ENCODE measurements at places on chromosomes 1 and 21.

- DNase-seq = peak; percentile 35
- H3K4me3 ChIP-seq = no peak overlapping the region
- H3K27me3 ChIP-seq = no peaks in the 10 kb centered on the region
- no peaks in the 10 kb centered on the region for H3K36me3 ChIP-seq
- H3K27ac ChIP-seq = no peak overlapping the region
- peaks cover 42% of the 10 kb centered on the region for H3K4me1 ChIP-seq
These were observed 25.4 kb upstream of the RGS16 start for GRCh38 chr1:182629499-182630096.

GRCh38 chr21:44498280-44499210 lies 41.5 kb downstream of the KRTAP10-1 start:
- no peak overlapping the region for H3K4me3 ChIP-seq
- H3K27ac ChIP-seq = no peak overlapping the region
- H3K27me3 ChIP-seq = no peaks in the 10 kb centered on the region
- no peak for DNase-seq

DNA sequence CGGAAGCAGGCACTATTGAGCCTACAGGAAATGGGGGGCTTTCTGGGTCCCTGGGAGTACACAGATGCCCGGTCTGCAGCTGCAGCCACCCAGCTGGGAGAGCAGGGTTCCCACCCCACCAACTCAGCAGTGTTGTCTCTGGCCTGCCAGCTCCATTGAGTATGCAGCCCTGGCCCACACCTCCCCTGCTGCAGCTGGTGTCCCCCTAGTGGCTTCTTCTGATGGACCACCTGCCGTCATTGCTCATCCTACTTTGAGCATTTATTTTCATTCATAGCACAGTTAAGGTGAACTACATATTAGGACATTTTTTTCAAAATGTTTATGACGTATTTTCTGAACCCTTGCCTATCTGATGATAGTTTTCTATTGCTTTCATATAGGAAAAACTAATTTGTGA lies 189.8 kb upstream of the LYPLAL1 start:
- no peaks in the 10 kb centered on the region for H3K4me1 ChIP-seq
- H3K27ac ChIP-seq = no peak overlapping the region
- no peak overlapping the region for H3K4me3 ChIP-seq
- no peaks in the 10 kb centered on the region for H3K27me3 ChIP-seq
- H3K36me3 ChIP-seq = no peaks in the 10 kb centered on the region

DNA sequence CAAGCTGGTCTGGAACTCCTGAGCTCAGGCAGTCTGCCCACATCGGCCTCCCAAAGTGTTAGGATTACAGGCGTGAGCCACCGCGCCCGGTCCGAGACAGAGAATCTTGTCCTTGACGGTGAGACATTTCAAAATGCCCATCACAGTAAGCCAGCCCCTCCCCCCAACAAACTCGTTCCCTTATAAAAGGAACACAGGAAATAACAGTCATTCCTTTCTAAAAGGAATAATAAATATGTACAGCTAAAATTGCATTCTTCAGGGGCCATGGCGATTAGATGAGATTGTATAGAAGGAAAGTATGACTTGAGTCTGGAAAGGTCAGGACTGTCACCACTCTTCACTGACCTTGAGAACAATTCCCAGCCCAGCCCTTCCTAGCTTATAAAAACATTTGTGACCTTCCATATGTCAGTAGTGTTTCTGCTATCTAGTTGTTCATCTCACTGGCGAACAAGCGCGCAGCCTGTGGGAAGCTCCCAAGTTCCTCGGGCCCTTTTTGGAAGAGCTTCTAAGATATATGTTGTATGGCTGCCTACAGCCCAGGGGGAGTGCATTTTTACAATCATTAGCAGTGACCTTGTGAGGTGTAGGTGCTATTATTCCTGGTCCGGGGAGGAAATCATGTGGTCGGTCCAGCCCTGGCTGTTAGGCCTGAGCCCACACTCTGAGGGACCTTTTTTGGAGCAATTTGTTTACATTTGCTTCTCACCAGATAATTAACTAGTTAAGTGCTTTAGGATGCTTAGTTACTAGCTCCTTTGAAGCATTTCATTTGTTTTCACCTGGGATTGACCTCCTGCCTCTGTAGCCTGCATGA lies 8.7 kb downstream of the SZRD1 start:
- DNase-seq = no peak
- H3K27ac ChIP-seq = no peak overlapping the region
- peaks cover 29% of the 10 kb centered on the region for H3K36me3 ChIP-seq
- H3K4me3 ChIP-seq = no peak overlapping the region
- no peaks in the 10 kb centered on the region for H3K27me3 ChIP-seq

DNA sequence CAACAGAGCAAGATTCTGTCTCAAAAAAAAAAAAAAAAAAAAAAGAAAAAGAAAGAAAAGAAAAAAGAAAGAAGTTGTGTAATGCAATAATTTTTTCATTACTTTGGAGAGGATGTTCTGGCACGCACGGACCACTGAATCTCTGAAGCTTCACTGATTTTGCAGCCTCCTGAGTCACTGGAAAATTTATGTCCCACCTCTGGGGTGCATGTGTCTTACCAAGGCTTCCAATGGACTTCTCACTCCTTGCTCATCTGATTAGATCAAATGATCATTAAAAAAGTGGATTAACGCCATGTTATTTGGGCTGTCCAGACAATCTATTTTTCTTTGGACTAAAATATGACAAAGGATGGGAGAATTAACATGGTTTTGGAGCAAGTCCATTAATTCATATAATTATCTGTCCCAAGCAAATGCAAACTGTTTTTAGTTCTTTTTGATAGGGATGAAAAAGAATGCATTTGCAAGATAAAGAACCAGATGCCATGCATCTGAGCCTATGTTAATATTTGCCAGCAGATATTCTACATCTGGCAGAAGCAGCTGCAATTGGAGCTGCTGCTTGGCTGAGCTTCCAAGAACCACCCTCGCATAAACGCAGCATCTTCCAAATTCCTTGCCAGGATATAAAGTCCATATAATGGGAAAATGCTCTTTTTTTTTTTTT lies 10.1 kb upstream of the MAP1LC3C start:
- no peak overlapping the region for H3K4me3 ChIP-seq
- no peaks in the 10 kb centered on the region for H3K27me3 ChIP-seq
- H3K4me1 ChIP-seq = no peaks in the 10 kb centered on the region

GRCh38 chr1:4172644-4173599 lies 272.9 kb upstream of the C1orf174 start:
- H3K27ac ChIP-seq = no peak overlapping the region
- no peaks in the 10 kb centered on the region for H3K27me3 ChIP-seq
- no peak overlapping the region for H3K4me3 ChIP-seq
- H3K36me3 ChIP-seq = no peaks in the 10 kb centered on the region

DNA sequence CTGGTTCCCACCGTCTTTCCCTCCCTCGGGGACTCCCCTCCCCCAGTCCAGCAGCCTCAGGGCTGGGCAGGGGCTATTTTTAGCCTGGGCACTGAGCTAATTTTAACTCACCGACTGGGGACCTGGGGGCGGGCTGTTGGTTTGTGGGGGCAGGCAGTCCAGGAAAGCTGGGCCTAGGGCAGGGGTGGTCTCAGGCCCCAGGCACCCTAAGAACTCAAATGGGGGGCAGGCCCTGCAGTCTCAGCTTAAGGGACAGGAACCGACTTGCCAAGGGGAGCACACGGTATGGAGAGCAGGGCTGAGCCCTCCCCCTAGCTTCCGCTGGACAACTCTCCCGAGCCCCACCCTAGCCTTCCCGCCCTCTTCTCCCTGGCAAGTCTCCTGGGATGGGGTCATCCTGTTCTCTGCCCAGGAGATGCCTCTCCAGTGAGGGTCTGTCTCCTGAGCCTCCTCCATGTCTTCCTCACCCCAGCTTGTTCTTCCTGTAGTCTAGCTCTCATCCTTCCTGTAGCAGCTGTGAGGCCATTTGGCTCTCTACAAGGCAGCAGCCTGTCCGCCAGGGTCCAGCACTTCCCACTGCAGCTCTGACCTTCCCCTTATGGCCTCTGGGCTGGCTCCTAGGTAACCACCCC lies 10.1 kb downstream of the MEF2D start:
- peaks cover 17% of the 10 kb centered on the region for H3K36me3 ChIP-seq
- no peaks in the 10 kb centered on the region for H3K27me3 ChIP-seq
- DNase-seq = no peak

- peak overlapping the region; percentile 65 for H3K4me3 ChIP-seq
- H3K4me1 ChIP-seq = peaks cover 6% of the 10 kb centered on the region
- H3K36me3 ChIP-seq = no peaks in the 10 kb centered on the region
- H3K27ac ChIP-seq = no peak overlapping the region
- no peaks in the 10 kb centered on the region for H3K27me3 ChIP-seq
- no peak for DNase-seq
These were observed 1.2 kb downstream of the KCTD3 start for GRCh38 chr1:215568299-215568692.

- H3K4me3 ChIP-seq = no peak overlapping the region
- H3K27me3 ChIP-seq = peaks cover 2% of the 10 kb centered on the region
- no peaks in the 10 kb centered on the region for H3K36me3 ChIP-seq
These were observed 19.3 kb upstream of the POFUT2 start for GRCh38 chr21:45306832-45307571.

GRCh38 chr1:246043556-246043955 lies 463.5 kb downstream of the SMYD3 start:
- no peak for DNase-seq
- no peak overlapping the region for H3K27ac ChIP-seq
- H3K4me1 ChIP-seq = no peaks in the 10 kb centered on the region
- H3K36me3 ChIP-seq = no peaks in the 10 kb centered on the region
- no peak overlapping the region for H3K4me3 ChIP-seq

DNA sequence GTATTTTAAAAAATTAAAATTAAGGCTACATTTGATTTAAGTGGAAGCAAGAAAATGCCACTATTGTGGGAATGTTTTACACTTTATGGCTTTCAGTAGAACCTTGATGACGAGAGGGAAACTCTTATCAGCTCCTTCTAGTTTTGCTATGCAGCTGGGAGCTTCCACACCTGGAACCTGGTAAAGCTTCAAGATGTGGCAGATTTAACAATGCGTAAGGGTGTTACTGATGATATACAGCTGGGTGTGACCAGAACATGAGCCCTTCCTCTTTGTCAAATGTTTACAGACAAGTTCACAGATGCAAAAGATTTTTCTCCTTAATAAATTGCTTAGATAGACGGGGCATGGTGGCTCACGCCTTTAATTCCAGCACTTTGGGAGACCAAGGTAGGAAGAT lies 20.3 kb downstream of the TTC13 start:
- peak overlapping the region; percentile 67 for H3K27ac ChIP-seq
- H3K36me3 ChIP-seq = peaks cover 14% of the 10 kb centered on the region
- peak; percentile 26 for DNase-seq
- H3K27me3 ChIP-seq = no peaks in the 10 kb centered on the region
- no peak overlapping the region for H3K4me3 ChIP-seq

DNA sequence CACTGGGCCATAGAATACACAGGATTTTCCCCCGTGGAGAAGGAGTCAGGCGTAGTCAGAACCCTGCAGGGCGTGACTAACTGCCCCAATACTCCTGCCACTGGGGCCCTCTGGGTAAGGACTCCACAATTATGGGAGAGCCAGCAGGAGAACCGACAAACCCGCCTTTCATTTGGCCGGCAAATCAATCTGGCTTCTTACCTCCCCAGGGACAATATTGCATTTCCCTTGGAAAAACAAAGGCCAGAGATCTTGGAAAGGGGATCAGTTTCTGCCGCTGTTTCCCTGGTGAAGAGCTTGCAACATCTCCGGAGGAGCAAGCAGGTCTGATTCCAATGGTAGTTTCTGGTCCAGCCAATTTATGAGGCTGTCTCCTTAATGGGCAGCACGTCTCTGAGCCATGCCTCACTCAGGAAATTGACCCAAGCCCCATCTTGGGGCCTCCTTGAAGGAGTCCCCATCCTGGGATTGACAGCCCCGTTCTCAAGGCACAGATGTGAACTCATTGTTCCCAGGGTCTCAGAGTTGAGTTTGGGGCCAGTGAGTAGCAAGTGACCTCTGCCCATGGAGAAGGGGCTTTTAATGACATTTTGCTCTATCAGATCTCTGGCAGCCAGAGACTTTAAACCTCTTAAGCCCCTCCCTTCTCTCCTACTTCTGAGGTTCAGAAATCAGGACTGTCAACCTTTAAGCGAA lies 4.3 kb downstream of the TRABD2B start:
- peaks cover 3% of the 10 kb centered on the region for H3K4me1 ChIP-seq
- no peak overlapping the region for H3K4me3 ChIP-seq
- peaks cover 16% of the 10 kb centered on the region for H3K27me3 ChIP-seq
- no peak overlapping the region for H3K27ac ChIP-seq

DNA sequence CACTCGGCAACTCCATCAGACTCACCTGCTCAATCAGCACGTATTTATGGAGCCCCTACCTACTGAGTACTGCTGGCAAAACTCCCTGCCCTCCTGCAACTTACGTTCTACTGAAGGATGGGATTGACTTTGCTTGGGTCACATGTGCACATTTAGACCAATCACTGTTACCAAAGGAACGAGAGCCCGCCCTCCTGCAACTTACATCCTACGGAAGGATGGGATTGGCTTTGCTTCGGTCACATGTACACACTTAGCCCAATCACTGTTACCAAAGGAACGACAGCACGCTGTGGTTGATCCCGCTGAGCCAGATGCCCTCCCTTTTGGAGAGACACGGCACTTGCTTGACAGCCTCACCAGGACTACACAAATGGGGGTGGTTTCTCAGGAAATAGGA lies 46.0 kb downstream of the UBIAD1 start:
- no peak overlapping the region for H3K4me3 ChIP-seq
- no peaks in the 10 kb centered on the region for H3K4me1 ChIP-seq
- no peak overlapping the region for H3K27ac ChIP-seq
- no peak for DNase-seq
- H3K36me3 ChIP-seq = no peaks in the 10 kb centered on the region
- H3K27me3 ChIP-seq = no peaks in the 10 kb centered on the region

DNA sequence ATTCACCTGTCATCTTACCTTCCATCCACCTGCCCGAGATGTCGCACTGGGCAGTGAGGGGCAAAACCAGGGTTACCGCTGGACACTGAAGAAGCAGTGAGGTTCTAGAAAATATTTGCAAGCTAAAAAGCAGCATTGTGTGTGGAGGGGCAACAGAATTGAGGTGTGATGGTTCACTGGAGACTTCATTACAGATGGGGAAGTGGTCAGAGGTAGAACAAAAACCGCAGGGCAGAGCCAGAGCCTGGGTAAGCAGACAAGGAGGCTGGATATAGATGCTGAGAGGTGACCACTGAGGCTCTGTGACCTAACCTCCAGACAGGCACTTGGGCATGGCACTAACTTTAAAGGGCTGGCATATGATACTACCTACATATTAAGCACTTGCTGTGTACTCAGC lies 363.9 kb upstream of the PROX1 start:
- H3K4me1 ChIP-seq = no peaks in the 10 kb centered on the region
- H3K27me3 ChIP-seq = peaks cover 4% of the 10 kb centered on the region
- H3K4me3 ChIP-seq = no peak overlapping the region
- no peak for DNase-seq
- no peak overlapping the region for H3K27ac ChIP-seq
- H3K36me3 ChIP-seq = no peaks in the 10 kb centered on the region

GRCh38 chr21:14306126-14306907 lies 76.6 kb downstream of the HSPA13 start:
- no peak overlapping the region for H3K27ac ChIP-seq
- H3K27me3 ChIP-seq = no peaks in the 10 kb centered on the region
- H3K4me3 ChIP-seq = no peak overlapping the region
- H3K4me1 ChIP-seq = no peaks in the 10 kb centered on the region
- H3K36me3 ChIP-seq = no peaks in the 10 kb centered on the region

DNA sequence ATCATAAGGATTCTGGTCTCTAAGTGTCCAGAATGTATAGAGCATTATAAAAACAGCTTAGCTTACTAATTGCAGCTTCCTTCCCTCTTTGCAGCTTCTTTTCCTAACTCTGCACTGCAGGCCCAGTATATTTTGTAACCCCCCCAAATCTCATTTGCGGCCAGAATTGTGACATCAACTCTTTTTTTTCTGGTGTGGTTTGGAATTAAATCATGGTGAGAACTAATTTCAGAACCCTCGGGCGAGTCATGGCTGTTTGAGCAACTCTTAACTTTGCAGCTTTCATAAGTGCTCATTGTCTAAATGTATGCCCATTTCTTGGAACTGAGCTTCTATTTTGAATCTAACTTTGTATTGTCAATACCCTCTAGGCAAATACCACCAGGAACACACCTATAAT lies 187.4 kb downstream of the CYYR1 start:
- no peak overlapping the region for H3K4me3 ChIP-seq
- DNase-seq = no peak
- H3K27ac ChIP-seq = no peak overlapping the region
- no peaks in the 10 kb centered on the region for H3K36me3 ChIP-seq
- H3K27me3 ChIP-seq = no peaks in the 10 kb centered on the region

Data from B cell (primary cell).